ENCODE measurements at places on chromosomes 3 and 15. TPM values are rescaled to one million over a fixed set of nuclear protein-coding genes. Genes with fewer than 3 reads are reported as not detected.

The DZIP1L gene
- total RNA-seq: 110 TPM

DNA sequence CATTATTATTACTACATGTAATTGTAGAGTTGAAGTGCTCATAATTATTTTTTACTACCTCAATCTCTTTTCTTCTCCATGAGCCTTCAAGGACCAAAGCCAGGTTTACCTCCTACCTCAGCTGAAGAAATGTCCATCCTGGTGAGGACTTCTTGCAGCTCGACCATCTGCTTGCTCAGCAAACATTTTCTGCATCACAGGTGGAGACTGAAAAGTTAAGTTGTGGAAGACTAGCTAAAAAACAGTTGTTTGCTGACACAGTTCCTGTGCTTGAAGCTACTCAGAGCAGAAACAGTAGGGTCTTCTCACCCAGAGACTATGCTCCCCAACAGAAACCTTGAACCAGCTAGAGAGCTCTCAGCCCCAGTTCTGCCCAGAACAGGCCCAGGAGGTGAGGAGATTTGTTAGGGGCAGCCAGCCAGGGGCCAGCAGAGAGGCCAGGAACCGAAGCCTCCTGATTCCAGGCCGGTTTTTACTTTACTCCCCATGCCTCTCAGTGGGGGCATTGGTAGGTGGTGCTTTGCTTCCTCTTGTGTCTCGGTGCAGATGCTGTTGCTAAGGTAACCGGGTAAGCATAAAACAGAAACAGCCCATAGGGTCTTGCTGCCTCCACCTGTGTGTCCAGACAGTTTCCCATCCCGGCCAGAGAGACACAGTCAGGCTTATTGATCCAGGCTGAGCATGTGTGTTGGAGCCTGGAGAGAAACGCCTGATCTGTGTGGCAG, 54.9 kb downstream of the CCNL1 start:
- DNase-seq: no peak

DNA sequence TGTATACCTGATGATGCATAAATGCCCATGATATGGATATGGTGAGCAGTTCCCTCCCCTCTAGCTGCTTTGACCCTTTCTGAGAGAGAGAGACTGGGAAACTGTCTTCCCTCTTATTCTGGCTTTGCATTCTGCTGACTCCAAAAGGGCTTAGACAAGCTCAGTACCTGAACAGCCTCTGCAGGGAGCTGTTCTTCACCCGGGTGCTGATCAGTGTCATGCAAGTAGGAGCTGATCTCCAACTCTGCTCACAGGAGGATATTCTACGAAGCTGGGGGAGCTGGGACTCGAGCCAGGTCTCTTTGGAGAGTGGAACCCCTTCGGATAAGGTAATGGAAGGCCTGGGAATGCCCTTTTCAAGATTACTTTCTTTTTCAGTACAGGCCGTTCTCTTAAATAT, 237.1 kb downstream of the RYR3 start:
- no peak for DNase-seq

The MIX23 gene
- 13.4 TPM for total RNA-seq

DNA sequence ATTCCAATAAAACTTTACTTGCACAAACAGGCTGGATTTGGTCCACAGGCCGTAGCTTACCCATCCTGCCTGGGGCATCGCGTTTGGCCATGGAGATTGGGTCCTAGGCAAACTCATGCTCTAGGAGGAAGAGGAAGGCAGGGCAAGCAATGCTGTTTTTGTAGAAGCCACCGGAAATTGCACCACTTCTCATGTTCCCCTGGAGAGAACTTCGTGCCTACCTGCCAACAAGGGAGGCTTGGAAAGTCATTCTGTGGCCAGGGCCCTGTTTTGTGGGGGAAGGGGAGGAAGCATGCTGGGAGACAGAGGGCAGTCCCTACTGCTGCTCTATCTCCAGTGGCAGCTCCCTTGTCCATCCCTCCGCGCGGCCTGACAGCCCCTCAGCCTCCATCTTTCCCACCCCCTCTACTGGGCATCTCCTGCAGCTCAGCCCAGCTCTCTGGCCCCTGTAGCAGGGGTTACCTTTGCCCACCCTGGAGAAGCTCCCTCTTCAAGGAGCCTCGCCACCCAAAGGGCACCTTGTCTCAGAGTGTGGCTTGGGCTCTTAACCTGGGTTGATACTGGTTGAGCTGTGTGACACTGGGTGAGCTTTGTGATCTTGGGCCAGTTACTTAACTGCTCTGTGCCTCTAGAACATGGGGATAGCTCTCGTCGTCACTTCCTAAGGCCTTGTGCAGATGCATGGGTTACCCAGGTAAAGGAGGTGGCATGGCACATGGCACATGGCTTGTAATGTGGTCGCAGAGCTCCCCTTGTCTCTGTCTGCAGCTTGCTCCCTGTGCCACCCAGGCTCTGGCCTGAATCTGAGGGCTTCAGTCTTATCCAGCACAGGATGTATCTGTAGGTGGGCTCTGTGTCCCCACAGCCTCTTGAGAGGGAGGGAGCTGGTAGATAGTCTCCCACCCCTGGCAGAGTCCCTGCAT, 6.1 kb downstream of the ABTB1 start:
- DNase-seq: no peak

DNA sequence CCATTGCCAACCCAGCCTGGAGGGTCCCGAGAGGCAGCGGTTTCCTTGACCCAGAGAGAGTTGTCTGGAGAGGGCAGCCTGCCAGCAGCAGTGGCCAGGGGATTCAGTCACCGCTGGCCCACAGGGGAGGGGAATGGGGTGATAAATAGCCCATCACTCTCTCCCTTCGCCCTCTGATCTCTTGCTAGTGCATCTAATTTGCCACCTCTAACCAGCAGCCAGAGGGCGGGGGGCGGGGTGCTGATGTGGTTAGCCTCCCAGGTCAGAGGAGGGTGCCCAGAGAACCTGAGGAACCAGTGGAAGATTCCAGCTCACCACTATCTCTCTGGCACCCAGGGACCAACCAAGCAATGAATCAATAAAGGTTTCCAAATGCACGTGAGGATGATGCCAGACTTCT, 35.1 kb upstream of the SLC6A11 start:
- no peak for DNase-seq

- no peak for DNase-seq
Observed at GRCh38 chr3:9072667-9073009, 109.4 kb upstream of the RAD18 start.

GRCh38 chr15:44029003-44029402, 166.1 kb downstream of the FRMD5 start:
- DNase-seq: no peak

The TNNC1 gene
- 1.5 TPM for total RNA-seq

The NMNAT3 gene
- 14.1 TPM for total RNA-seq

- DNase-seq: no peak
Observed at GRCh38 chr3:160081958-160082533, 93.4 kb downstream of the IL12A start.

GRCh38 chr3:194487289-194488054, 670 bp upstream of the ATP13A3 start:
- DNase-seq: peak; percentile 38

DNA sequence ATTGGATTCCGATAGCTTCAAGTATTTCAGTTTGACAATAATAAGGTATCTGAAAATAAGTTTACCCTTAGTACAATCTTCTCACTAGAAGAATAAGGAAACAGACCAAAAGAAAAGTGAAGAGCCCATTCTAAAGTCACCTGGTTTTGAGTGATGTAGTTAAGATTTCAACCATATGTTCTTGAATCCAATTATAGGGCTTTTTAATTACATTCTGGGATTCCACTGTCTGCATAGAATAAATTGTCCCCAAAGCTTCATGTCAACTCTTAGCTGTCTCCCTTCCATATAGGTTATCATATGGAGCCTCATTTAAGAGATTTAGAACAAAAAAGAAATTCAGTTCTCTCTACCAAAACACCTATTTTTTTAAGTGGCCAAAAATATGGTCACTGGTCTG, 1158.8 kb downstream of the IGSF11 start:
- DNase-seq: no peak

DNA sequence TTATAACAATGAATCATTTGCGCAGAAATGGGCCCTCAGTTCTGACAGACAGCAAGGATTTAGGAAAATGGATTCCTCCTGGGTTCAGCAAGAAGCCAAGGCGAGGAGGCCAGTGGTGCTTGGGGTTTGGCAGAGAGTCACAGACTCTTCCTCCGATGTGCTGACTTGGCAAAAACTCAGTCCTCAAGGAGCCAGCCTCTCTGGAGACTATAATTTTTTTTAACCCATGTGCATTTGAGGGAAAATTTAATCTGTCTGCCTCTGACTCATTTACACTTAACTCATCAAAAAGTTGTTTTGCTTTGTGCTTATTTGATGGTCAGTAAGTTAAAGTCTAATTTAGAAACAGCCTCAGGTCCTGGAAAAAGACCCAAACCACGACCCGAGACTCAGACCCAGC, 34.2 kb upstream of the SLC24A5 start:
- no peak for DNase-seq

DNA sequence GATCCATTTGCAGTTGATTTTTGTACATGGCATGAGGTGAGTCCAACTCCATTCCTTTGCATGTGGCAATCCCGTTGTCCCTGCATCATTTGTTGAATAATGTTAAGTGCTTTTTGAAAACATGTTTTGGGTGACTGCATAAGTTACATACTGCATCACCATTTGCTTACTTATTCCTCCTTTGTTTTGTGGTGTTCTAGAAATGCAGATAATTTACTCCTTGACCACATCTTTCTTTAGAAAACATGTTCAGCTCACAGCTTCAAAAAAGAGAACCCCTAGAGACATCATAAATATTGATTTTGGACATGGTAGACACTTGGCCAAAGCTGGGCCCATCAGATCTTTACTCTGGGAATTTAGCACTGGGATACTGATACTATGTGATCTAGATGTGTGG, 135.3 kb upstream of the DAZL start:
- DNase-seq: no peak

GRCh38 chr3:45252826-45253225, 26.7 kb upstream of the TMEM158 start:
- DNase-seq: no peak

GRCh38 chr15:80507638-80508316, 103.6 kb downstream of the ARNT2 start:
- no peak for DNase-seq

GRCh38 chr3:56491566-56491965, 23.3 kb upstream of the ERC2 start:
- DNase-seq: no peak

The ASB14 gene
- not detected for total RNA-seq

The SLC6A1 gene
- 4.6 TPM for total RNA-seq

- DNase-seq: no peak
Observed at GRCh38 chr3:101519685-101520365, 6.8 kb upstream of the SENP7 start.

- DNase-seq: no peak
Observed at GRCh38 chr15:101618076-101618475, 34.1 kb downstream of the TM2D3 start.

- DNase-seq: no peak
Observed at GRCh38 chr15:98889930-98890695, 117.5 kb downstream of the PGPEP1L start.

- no peak for DNase-seq
Observed at GRCh38 chr15:80266113-80266512, 14.1 kb upstream of the CTXND1 start.

- DNase-seq: no peak
Observed at GRCh38 chr3:28139288-28139687, 102.1 kb upstream of the CMC1 start.

DNA sequence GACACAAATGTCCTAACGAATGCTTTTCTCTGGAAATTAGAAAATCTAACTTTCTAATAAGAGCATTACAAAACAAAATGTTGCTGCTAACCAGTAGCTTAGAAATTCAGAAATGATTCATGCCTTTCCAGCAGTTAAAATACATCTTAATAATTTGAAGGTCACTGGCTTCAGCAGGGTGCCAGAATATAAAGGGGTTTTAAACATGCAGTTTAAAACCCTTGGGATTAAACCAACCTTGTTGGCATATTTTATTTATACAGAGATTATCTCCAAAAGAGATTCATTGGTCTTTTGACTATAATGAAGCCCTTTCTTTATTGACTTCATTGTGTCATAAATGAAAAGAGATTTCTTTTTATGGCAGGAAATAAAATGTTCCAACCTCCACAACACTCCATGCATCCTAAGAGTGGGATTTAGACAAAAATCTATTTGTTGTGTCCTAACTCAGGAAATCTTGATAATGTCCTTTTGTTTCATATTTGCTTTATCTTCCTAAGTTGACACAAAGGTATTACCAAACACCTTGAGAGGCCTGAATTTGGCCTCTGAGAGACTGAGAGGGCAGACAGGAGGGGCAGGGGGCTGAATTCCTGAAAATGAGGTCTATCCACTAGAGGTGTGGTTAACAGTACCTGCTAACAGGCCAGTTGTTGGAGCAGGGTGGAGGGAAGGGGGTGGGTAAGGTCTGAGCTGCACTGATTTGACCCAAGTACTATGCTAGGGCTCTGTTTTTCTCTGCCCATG, 124.4 kb downstream of the FEZF2 start:
- no peak for DNase-seq

GRCh38 chr15:91941871-91942658, 88.6 kb downstream of the SLCO3A1 start:
- no peak for DNase-seq

- no peak for DNase-seq
Observed at GRCh38 chr15:64503197-64503596, 42.8 kb downstream of the ZNF609 start.

DNA sequence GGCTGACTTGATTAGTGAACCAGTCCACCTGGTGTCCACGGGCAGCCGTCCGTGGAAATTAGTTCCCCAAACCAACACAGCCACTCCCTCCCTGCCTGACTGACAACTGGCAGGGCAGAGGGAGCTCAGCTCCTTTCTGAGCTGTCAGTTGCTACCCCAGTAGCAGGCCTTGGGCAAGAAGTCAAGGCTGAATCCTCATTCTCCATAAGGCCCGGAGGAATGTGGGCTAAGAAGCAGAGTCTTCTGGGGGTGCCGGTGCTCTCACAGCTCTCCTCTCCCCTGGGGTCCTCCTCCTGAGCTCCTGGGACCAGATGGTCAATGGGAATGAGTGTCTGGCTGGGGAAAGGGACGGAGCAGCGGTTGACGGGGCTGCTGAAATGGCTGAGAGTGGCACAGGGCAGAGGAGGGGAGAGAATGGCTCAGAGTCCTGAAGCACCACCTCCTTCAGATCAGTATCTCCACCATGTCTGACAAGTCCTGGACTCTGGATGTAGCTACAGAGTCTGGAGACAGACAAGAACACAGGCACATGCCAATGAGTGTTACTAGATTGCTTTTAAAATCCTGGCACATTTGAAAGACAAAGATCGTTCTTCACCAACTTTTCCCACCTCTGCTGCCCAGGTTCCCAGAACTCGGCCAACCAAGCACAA, 16.9 kb downstream of the AMOTL2 start:
- no peak for DNase-seq
